ENCODE measurements at places on chromosomes 4 and X.

- DNase-seq, result no peak
Measured at GRCh38 chrX:133709501-133709900, 275.9 kb downstream of the GPC3 start.

GRCh38 chrX:17040711-17041110 is 94.3 kb downstream of the REPS2 start:
- no peak for DNase-seq

- no peak for DNase-seq
Measured at GRCh38 chrX:11887175-11887574, 129.1 kb downstream of the MSL3 start.

DNA sequence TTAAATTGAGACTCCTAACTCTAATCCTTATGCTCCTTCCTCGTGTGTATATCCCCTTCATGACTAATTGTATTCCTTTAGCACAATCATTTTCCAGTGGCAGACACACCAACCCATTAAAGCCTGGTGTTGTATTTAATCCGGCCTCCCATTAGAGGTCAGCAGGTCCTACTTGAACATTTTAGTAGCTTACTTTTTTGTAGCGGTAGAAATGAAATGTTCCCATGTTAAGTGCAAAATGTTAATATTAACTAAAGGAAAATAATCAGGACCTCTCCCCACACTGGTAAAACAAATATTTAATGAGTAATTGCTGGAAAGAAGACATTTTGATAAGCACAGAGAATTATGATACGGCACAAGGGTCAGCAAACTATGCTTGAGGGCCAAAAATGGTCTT is 3.4 kb downstream of the RAB33B start:
- no peak for DNase-seq

DNA sequence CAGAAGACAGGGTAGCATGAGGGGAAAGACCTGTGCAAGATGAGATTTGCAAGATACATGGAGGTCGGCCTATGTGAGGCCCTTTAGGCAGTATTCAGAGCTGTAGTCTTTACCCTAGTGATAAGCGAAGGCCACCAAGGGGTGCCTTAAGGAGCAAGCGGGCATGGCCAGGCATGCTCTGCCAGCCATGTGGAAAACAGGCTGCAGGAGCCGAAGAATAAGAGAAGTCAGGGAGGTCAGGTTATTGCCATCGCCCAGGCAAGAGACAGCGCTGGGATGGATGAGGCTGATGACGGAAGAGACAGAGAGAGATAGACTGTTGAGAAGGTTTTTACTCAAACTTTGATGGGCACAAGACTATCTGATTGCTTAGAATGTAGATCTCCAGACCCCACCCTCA is 7.0 kb upstream of the FATE1 start:
- no peak for DNase-seq

DNA sequence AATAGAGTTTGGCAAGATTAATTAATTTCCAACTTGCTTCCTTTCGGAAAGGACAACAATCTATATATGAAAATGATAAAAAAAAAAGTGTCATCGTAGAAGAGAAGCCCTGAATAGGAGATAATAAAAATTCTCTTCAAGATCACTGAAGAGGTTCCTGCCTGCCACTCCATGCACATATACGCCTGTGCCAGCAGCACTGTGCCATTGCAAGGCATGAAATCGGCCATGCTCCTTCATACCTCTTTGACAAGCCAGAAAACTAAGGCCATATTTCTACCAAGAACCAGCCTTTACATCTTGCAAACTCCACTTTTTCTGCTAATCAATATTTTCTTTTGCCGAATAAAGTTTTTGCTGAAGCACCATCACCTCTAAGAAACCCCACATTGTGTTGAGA is 365.5 kb downstream of the CXXC4 start:
- no peak for DNase-seq

GRCh38 chrX:116413273-116413672 is 23.1 kb upstream of the SLC6A14 start:
- DNase-seq, result no peak

- no peak for DNase-seq
Measured at GRCh38 chrX:108399418-108400165, 38.6 kb downstream of the COL4A6 start.

DNA sequence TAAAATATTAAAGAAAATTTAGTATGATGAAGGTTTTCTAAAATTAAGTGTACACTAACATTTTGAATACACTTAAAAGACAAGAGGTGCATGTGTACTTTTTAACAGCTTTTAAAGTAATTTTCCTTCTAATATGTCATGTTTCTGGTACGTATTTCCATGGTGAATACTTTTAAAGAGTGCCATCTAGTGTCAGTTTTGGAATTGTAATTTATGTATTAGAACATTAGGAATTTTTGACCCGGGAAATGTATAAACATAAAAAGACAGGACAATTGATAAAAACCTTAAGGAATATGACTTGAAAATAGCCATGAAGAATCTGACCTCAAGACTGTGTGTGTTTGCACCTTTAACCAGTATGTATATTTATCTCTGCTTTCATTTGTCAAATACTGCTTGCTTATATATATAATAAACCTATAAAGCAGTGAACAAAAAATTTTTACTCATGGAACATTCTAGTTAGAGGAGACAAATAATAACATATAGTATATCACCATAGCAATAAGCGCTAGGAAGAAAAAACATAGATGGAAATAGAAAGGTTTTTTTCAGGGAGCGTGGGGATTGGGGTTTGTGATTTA is 7.2 kb downstream of the GSTCD start:
- DNase-seq, result no peak
